ENCODE measurements at places on chromosomes 2 and 18.

GRCh38 chr2:196245378-196246140 is 74.2 kb upstream of the STK17B start:
- DNase-seq: peak; percentile 71

DNA sequence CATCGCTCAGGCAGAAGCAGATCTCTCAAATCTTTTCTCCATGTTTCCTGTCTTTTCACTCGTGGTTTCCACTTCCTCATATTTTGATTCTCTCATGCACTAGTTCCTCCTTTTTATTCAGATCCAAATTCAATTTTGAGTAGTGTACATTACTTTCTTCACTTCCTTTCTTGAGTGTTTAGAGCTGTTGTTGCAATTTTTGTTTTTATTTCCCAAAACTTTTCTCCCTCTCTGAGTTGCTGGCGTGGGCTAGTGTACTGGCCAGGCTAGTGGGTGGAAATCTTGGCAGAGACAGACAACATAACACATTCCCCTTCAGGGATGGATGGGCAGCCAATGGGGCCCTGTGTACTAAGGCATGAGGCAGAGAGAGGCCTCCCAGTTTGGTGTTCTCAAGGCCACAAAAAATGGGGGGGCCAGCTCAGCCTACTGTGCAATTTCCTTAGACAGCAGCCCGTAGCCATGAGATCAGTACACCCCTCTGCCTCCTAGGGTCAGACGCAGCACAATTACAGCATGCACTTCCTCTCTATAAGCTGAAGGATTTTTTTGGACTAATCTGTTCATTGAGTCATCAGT is 145.1 kb upstream of the PID1 start:
- DNase-seq: peak; percentile 48

GRCh38 chr18:21853016-21853415 is 112.4 kb downstream of the MIB1 start:
- peak; percentile 11 for DNase-seq

DNA sequence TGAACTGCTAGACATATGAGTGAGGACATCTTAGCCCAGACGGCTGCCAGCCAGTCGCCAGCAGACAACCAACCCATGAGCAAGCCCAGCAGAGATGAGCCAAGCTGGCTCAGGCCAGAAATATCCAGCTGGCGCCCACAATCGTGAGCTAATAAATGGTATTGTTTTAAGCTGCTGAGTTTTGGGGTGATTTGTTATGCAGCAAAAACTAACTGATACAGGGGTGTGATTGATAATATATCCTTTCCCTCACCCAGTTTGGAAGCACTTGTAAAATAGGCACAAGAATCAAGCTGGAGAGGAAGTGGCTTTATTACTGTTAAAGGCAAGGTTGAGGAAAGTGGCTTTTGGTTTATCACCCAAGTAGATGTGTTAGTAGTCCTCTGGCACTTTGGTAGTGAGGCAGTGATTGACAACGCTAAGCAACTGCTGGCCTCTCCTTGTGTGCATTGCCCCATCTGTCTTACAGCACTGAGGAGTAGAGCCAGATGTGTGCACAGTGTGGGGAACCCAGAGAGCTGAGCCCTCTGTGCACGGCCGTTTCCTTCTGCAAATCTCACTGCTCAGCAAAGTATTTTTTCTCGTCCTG is 110.1 kb downstream of the MYO1B start:
- DNase-seq: no peak

GRCh38 chr2:80269806-80270205 is 34.7 kb downstream of the LRRTM1 start:
- no peak for DNase-seq

GRCh38 chr18:43812627-43813026 is 535.3 kb upstream of the SYT4 start:
- DNase-seq: no peak

GRCh38 chr2:133844214-133844892 is 276.1 kb upstream of the NCKAP5 start:
- DNase-seq: peak; percentile 86

DNA sequence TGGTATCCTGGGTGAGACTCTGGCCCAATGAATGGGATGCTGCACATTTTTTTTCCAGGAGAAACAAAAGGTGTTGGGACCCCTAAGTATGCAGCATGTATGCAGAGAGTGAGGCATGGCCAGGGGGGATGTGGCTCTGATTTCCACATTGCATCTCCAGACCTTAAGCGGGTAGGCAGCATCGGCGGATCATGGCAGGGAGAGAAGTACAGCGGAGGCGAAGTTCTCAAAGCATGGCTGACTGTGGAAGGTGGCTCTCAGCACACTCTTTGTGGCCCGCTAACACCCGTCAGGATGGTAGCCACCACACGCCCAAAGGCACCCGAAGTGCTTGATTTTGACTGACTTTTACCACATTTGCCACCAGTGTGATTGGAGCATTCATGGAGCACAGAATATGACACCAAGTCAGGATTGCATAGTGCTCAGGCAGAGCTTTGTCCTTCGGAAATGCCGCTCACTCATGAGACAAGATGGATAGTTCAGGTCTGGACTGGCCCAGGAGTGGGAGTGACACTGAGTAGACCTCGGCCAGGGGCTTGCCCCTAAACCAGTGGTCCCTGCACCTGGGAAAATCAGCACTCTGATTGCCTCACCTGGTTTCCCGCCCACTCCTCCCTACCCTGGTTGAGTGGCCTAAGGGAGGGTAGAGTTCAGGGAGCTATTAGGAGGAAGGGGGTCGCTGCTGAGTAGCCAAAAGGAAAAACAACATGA is 14.2 kb downstream of the INPP4A start:
- no peak for DNase-seq

DNA sequence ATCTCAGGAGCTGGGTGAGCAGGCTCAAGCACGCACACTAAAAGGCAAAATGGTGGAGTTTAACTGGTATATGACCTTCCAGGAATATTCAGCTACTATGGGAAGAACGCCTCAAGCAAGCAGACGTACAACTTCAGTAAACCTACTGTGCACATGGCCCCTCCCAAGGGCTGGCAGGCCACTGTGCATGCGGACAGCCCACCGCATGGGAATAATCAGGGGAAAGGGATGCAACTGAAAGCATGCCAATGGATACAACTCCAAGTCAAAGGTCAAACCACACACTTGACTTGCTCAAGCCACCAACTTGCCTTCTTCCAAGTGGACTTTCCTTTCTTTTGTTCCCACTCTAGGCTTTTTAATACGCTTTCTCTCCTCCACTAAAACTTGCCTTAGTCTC is 121.6 kb upstream of the SNTG2 start:
- no peak for DNase-seq

- DNase-seq: peak; percentile 20
Measured at GRCh38 chr18:45127405-45127804, 446.7 kb downstream of the SETBP1 start.

GRCh38 chr2:160491911-160492371 is 1.7 kb downstream of the RBMS1 start:
- DNase-seq: peak; percentile 87

DNA sequence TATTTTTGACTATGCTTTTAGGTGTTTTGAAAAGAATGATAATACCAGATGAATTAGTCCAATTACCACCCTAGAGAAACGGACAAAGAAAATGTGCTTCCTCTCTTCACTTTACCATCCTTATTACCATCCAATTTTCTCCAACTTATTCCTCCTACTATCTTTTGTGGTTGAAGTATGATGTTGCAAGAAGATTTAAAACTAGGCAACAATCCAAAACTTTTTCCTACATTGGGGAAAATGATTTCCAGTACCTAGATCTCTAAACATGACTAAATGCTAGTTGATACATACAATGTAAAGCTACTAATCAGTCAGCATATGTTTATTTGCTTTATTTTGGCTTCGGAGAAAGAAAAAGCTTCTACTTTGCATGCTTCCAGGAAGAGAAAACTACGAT is 355.0 kb upstream of the LYPD1 start:
- no peak for DNase-seq

DNA sequence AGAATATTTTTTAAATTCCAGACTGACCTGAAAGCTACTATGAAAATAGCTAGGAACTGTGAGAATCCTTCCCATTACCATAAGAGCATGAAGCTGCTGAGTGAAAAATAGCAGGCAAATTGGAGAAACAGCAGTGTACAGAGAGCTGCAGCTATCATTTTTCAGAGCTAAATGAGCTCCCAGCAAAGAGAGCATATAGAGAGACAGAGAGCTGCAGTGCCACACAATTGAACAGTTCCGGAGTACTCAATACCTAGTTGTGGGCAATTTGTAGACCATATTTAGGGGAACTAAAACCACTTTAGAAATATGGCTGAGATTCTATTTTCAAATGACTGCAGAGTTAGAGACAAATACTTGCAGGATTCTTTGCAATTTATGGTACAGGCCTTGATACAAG is 645.3 kb downstream of the STK39 start:
- DNase-seq: no peak

DNA sequence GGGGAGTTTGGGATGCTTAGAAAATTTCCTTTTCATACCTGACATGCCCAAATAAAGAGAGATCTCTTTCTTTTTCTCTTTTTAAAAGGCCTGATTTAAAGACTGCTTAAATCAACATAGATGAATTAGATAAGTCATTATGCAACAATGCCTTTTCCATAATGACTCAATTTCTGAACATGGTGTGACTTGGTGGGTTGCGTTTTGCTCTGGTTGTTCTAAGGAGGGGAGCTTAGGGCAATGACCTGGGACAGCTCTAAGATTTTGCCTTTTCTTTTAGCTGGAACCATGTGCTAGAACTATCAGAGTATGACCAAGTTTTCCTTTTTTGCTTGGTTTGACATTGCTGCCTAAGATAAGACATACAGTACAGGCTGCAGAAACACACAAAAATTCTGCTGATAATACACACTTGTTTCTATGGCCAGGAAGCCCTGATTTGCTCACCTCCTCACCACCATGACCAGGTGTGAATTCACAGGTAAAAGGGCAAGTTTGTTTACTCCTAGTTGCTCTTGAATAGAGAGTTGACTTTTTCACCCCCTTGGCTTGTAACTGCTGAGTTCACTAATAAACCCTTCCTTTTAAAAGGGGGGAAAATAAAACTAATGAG is 58.1 kb upstream of the IL1RL1 start:
- peak; percentile 32 for DNase-seq

GRCh38 chr2:64807417-64807816 is 153.7 kb upstream of the SERTAD2 start:
- peak; percentile 100 for DNase-seq

- peak; percentile 32 for DNase-seq
Measured at GRCh38 chr18:6763524-6763923, 34.0 kb downstream of the ARHGAP28 start.

- DNase-seq: no peak
Measured at GRCh38 chr2:153864022-153864421, 7.7 kb upstream of the GALNT13 start.

DNA sequence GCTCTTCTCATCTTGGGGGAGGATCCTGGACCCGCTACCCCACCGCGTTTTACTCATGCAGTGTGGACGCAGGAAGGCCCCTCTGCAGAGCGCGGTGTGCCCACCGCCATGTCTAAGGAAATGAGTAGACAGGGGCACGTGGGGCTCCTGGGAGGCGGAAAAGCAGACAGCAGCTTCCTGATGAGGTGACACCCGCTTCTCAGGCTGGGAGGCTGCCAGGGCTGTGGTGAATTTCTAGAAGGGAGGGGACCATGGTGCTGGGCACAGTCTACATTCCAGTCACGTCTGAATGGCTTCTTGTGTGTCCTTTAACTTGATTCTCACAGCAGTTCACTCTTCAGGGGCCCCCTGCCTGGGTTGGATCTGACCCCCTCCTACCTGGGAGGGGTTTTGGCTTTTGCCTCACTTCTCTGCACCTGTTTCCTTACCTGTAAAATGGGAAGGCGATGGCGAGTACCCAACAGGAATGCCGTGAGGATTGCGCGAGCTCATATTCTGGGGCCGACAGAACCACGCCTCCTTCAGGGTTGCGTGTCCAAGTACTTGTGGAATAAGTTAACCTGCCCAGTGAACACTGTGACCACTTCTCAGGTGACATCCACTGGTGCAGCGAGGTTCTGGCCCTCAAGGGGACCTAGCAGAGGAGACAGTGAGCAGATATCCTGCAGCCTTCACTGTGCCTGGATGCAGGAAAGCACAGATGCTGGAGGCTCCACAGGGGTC is 32.3 kb upstream of the MBP start:
- no peak for DNase-seq

DNA sequence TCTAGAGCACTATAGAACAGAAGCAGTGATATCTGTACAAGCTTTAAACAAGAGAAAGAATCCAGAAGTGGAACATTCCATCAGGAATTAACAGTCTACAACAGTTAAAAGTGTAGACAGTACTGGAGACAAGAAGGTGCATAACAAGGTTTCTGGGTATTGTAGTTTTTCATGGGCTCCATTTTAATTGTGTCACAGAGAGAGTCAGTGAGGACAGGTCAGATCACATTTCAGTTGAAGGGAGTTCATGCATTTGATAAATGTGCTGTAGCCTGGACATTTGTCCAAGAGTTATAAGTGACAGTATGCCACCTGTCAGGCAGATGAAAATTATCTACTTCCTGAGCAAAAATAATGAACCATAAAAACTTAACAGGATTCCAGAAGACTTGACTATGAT is 328.6 kb downstream of the CNTNAP5 start:
- DNase-seq: no peak

DNA sequence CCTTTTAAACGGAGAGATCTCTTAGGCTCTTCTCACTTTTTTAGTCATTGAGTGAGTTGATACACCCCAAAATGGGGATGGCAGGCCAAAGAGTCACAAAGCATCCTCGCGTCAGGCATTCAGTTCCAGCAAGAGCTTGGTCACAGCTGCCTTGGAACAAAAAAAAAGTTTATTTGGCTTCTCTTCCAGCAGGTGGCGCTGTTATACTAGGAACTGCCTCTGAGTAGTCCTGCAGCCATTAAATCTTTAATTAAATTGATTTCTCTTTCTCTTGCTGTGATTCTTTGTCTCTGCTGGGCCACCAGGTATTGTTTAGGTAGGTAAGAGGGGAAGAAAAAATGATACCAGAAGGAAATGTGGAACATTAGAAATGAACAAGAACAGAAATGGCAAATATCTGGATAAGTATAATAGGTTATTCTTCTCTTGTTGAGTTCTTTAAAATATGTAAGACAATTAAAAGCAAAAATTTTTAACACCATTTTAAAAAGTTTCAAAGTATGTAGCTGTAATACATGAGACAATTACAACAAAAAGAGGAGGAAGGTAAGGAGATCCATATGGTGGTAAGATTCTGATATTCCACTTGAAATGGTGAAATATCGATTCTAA is 175.1 kb downstream of the GALNT1 start:
- peak; percentile 66 for DNase-seq

DNA sequence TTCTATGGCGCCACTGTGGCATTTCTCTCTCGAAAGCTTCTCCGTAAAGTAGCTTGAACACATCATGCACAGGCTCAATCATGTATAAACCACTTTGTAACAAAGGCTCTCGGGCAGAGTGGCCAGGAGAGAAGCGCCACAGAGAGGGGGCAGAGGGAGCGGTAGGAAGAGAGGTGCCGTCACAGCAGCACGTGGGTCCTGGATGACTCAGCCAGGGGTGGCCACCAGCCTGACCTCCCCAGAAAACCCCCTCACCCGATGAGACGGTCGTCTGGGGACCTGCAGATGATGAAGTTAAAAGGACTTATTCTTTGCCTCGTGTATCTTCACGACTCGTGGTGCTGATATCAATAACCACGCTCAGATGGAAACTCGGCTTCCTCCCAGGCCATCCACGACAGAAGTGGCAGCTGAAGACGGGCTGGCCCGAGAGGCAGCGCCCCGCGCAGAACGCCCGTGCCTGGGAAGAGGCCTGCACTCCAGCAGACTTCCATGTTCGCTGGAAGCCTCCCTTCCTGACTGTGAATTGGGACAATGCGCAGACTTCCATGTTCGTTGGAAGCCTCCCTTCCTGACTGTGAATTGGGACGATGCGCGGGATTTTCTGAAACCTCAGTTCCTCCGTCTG is 46.4 kb upstream of the MTCL1 start:
- DNase-seq: no peak

- no peak for DNase-seq
Measured at GRCh38 chr18:50125456-50125855, 69.5 kb downstream of the MYO5B start.

Measured in EH (cell line).